ENCODE measurements at places on chromosomes 11 and 22.
A peak's percentile ranks its signal among the peaks of the same experiment; 100 is the strongest.

DNA sequence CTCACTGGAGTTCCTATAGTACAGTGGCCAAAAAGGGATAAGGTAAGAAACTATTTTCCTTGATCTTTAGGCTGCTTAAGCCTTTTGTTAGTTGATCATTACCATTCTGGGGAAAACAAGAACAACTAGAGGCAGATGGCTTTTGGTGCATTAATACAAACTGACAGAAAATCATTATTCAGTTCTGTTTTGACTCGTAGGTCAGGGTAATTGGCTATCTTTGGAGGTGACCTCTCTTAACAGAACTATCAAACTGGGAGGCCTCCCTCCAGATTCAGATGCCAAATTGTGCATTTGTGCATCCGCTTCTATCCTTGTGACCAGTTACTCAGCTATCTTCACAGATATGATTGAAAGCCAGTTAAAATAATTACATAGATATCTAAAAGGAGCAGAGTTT, 23.2 kb upstream of the GRK2 start:
- DNase-seq, result no peak

- no peak for DNase-seq
Observed at GRCh38 chr11:131354251-131354701, 16.1 kb upstream of the NTM start.

GRCh38 chr11:129313541-129314297, 61.9 kb upstream of the BARX2 start:
- no peak for DNase-seq

DNA sequence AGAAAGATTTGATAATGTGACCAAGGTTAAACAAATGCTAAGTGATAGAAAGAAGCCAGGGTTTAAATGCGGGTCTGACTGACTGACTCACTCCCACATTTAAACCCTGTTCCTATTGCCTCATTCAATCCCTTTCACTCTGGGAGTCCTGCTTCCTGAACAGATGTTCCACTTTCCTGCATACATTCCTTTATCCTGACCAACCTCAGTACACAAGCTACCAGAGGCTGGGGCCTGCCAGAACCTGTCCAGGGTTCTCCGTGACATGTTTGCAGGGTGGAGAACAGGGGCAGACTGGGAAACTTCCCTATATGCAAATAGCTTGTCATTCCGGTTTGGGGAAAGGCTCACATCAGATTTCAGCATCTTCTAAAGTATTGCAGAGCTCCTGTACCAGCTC, 3.0 kb upstream of the ANKK1 start:
- no peak for DNase-seq

DNA sequence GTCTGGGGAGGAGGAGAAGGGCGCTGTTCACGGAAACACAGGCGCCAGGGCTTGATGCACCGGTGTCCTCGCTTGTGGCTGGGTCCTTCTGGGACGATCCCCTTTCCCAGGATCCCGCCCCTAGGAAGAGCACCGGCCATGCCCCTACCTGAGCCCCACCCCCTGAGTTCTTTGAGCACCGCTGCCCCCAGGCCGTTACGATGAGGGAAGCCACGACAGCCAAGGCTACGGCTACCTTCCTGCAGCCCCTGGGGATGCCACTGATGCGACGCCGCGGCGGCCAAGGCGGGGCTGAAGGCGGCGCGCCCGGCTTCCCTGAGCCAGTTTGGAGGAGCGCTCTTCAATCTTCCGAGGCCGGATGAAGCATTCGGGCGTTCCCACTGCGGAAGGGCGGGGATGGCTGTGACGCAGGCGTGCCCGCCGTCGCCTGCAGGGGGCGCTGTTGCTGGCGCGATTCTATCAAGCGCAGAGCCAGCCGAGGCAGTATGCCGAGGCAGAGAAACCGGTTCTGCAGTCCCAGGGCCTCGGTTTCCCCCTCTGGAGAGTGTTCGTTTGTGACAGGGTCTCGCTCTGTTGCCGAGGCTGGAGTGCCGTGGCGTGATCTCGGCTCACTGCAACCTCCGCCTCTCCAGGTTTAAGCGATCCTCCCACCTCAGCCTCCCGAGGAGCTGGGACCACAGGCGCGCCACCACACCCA, 9.7 kb upstream of the NEFH start:
- peak; percentile 83 for DNase-seq

GRCh38 chr22:46106279-46107022, 43.9 kb upstream of the PPARA start:
- DNase-seq, result no peak

DNA sequence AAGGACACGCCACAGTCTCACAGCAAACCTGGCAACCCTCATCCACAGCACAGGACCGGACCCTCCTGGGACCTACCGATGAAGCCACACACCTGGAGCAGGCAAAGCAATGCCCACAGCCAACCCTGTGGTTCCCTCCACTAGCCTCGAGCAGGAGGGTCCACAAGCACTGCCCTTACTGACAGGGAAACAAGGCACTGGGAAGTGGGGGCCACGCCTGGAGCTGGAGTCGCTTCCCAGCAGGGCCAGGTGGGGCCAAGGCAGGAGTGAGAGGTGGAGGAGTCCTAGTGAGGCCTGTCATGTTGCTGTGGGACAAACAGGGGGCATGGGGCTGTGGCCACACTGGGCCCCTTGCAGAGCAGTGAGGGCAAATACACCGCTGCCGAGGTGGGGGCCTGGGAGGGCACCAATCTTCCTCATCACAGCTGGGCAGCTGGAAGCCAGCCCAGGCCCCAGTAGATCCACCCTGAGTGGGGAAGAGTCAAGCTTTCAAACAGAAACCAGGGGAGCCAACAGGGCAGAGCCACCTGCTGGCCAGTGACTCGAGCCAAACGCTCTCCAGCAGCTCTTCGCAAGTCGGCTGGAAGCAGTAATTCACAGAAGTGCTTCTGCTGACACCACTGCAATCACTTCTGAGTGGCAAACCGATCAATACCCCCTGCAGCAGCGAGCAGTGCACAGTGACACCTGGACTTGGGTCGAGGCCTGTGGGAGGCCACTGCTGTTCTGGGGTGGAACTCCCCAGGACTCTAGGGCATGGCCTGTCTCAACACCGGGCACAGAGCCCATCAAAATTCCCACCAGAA, 13.7 kb downstream of the SULT4A1 start:
- DNase-seq, result no peak

GRCh38 chr11:36249246-36249645, 40.0 kb downstream of the COMMD9 start:
- no peak for DNase-seq

DNA sequence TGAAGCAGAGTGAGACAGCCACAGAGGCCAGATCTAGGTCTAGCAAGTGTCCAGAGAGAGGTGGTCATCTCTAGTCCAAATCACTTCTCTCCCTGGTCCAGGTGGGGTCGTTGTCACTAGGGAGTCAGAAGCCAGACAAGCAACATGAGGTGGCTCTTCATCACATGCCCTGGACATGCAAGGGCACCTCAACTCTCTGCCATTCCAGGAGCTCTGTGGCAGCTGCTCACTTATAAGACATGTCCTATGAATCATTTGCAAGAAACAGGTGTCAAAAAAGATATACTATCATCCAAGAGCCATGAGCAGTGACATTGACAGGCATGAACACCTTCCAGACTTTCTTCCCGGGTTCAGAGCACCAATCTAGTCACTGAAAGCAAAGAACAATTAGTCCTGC, 130.8 kb downstream of the GALNT18 start:
- DNase-seq, result no peak

GRCh38 chr22:37636186-37636948, 3.1 kb upstream of the SH3BP1 start:
- peak; percentile 57 for DNase-seq

DNA sequence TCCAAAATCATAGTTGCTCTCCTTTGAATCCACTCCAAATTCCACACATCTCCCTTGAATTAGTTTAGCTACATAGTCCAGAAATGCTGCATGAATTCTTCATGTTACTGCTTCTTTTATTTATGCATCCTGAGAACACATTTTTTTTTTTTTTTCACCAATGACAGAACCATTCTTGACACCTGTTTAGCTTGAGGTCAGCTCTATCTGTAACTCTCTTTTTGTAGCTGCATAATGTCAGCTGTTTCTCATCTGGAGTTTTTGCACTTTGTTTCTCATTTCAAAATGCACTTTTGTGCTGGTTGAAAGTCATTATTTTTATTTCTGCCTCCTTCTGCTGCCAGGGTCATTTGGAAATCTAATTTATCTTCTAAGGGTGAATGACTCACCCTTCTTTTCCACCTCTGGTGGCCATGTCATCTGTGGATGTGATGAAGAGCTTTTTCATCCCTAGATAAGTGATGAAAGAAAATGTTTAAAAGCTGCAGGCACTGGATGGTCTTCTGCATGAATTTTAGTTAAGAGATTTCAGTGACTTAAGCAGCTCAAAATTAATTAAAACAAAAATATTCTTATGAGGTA, 93.7 kb downstream of the JRKL start:
- DNase-seq, result no peak

DNA sequence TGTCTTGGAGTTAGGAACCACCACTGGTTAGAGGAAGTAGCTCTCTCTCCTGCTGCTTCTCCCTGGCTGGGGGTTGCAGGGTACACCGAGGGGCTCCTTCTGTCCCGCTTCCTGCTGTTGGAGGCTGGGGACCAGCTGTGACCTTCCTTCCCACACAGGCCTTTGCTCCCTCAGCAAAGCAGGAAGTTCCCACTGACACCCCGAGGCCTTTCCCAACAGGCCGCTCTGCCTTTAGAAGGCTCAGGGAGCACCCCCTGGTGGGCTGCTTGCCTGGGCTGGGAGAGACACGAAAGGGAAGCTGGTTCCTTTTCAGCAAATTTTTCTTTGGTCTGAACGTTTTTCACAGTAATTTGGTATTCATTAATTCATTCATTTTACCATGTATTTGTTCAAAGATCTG, 527.9 kb upstream of the B3GAT1 start:
- no peak for DNase-seq

- DNase-seq, result peak; percentile 65
Observed at GRCh38 chr11:65642014-65642671, 4.2 kb downstream of the SIPA1 start.

DNA sequence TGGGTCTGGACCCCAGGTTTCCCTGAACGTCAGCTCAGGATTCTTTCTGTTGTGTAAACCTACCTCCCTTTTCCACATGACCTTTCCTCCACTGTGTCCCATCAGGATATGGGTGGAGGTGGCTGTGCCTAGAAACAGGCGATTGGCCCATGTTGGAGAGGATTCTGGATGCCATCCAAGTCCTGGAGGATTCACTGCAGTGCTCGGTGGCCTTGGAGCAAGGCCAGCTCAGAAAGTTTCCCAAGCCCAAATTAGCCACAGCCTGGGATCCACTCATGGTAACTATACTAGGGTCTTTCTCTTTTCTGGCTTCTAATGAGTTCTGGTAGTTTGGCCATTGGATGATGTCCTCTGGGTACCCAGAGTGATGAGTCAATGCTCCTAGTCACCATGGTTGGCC, 141.6 kb downstream of the SNX19 start:
- no peak for DNase-seq

GRCh38 chr22:30420347-30421125, 5.0 kb upstream of the MTFP1 start:
- DNase-seq, result no peak

- peak; percentile 76 for DNase-seq
Observed at GRCh38 chr11:131674051-131674755, 303.8 kb downstream of the NTM start.

GRCh38 chr22:50527921-50528681, 1.7 kb downstream of the TYMP start:
- DNase-seq, result no peak

GRCh38 chr11:27718346-27718862, 18.1 kb upstream of the BDNF start:
- no peak for DNase-seq

DNA sequence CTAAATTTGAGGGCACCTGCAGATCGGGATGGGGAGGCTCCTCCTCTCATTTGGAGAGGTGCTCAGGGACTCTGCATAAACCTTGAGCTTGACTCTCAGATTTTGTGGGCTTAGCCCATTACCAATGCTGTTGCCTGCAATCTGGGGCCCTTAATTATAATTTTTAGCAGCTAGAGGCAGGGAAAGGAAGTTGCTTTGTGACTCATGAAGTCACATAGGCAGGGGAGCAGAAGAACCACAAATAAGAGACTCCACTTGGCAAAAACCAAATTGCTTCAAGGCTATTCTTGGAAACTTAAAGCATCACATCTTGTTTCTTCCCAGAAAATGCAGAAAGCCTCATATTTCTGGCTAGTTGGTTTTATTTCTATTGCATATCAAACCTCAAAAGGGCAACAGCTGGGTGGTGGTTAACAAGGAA, 46.9 kb downstream of the MICAL2 start:
- no peak for DNase-seq

DNA sequence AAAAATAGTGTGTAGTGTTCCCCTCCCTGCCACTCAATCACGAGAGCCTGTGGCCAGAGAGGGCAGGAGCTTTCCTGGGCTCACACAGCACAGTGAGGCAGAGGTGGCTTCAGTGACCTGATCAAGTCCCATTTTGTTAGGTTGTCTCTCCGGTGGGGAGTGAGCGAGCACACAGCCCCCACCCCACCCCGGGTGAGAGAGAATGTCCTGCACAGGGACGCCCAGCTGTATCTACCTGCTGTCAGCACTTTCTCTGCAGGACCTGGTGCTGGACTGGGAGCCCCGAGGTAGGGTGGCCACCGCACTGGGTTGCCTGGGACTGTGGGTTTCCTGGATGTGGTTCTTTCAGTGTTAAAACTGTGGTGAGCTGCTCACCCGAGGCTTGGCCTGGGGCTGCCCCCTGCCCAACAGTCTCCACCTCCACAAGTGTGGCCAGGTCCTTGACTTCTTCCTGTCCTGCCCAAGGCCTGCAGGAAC, 6.1 kb downstream of the CAPN5 start:
- DNase-seq, result no peak

- peak; percentile 95 for DNase-seq
Observed at GRCh38 chr11:86955361-86956120, at the start of gene FZD4. Gene FZD4, minus strand, starts transcription at chr11:86955395. Its CDS starts 310 bp downstream, at chr11:86955085.

- DNase-seq, result no peak
Observed at GRCh38 chr11:58771458-58771855, 39.7 kb upstream of the GLYAT start.

DNA sequence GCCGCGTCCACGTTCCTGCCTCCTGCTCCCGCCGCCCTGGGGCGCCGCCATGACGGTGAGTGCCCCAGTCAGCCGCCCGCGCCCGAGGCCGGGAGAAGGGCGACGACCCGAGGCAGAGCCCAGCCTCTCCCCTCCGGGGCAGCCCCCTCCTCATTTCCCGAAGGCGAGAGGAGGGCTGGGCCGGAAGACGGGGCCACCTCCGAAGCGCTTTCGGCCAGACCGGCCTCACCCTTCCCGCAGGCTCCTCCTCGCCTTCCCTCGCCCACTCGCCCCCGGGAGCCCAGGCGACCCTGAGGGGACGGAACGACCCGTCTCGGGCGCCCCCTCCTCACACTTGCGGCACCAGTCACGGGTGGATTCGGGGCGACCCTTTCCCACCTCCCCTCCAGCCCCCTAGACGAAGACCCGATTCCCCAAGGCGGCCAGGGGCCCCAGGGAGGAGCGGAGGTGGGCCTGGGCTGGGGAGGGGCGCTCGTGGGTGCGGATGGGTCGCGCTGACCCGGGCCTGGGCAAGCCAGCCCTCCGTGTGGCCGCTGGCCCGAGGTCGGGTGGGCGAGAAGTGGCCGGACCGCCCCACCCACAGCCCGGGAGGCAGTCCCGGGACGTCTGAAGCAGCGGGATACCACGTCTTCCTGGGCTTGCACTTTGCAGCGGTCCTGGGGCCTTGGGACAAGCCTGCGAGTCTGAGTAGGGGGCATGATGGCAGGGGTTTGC, 49.7 kb downstream of the TRIOBP start:
- DNase-seq, result no peak

All from GM13977 (cell line).